ENCODE measurements at places on chromosomes 3 and 15.

GRCh38 chr15:79430901-79431635 is 1.1 kb upstream of the MINAR1 start:
- DNase-seq: no peak

- DNase-seq: no peak
Measured at GRCh38 chr15:71301958-71302621, 186.8 kb downstream of the THSD4 start.

DNA sequence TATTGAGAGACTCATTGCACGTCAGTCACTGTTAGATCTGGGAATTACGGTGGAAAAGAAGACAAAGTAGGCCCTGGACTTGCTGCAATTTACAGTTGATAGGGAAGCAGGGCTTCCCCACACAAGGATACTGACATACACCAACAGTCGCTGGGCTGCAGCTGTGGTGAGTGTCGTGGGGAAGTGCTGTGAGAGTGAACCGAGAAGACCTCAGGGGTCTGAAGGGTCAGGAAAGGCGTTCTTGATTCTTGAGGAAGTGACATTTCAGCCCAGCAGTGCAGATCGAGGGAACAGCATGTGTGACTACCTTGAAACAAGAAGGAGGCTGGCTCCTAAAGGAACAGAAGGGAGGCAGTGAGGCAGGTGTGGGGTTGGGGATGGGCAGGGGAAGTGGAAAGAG is 22.5 kb downstream of the MYZAP start:
- no peak for DNase-seq

DNA sequence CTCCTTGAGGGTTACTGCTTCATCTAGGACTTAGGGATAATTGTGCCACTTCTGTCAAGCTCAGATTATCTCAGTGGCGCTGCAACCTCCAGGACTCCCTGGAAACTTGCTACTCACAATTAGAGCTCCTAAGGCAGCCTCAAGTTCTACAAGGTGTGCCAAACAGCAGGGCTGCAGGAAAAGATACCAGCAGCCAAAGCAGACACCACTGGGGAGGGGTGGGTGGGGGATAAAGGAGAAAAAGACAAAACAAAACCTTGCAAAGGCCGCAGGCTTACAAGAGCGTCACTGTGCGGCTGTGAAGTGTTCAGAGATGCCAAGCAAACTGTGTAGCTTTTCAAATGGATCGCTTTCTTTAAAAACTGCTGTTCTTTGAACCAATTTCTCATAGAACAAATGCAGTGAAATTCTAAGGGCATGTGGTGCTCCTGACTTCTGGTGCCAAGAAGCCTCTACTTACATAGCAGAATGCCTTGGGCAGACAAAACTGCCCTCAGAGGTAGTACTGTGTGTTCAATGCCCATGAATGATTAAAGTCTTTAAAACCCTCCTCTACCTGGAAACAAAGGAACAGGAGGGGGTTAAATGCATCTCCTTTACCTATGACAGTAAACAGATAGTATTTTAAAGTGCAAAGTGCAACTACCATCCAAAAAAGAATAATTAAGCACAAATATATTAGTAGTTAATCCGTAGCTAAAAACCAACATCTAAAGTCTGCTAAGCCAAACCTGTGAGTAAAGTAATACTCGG is 353.4 kb downstream of the FOXP1 start:
- DNase-seq: no peak

GRCh38 chr3:193230610-193231009 is 10.4 kb upstream of the PLAAT1 start:
- DNase-seq: no peak

DNA sequence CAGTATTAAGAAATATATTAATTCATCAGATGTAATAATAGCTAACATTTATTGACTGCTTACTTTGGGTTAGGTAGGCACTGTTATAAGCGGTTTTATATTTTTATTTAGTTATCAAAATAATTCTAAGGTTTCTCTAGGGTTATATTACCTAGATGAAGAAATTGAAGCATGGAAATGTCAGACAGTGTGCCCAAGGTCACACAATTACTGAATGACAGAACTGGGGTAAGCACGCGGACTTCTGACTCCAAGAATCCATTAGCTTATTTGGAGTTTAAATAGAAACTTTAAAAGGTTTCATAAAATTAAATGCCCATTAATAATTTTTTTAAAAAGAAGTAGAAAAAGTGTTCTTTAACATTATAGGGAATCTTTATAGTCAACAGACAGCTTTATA is 74.3 kb downstream of the CALML4 start:
- DNase-seq: no peak

All from inflammatory macrophage treated with lipopolysaccharide for 4 hours (primary cell).